Omental fat pad (tissue), 4 donors: ENCODE measurements at places on chromosomes 4 and X.

DNA sequence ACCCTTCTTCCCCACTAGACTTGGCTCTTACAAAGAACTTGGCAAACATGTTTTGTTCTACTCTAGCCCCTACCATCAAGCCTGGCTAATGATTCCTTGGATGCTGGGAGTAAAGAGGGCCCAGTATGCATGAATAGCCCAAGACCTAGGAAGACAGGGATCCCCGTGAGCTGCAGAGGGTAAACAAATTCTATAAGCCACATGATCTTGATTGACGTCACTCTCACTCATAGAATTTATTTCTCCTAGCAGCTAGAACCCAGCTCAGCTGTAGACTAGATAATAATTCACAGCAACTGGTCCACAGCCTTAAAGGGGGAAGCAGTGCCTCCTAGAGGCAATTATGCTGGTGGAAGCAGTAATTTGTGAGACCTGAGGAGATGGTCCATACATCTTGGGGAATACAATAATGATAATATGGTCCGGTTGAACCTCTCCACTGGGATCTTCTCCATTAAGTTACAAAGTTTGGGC is 16.1 kb upstream of the USO1 start:
- DNase-seq, result no peak

- no peak for DNase-seq
Measured at GRCh38 chr4:2320152-2320551, 58.2 kb upstream of the MXD4 start.

- no peak for DNase-seq
Measured at GRCh38 chr4:148060264-148061140, 328.6 kb downstream of the ARHGAP10 start.

- DNase-seq, result no peak
Measured at GRCh38 chr4:177841258-177841657, 399.0 kb upstream of the AGA start.

GRCh38 chrX:18677161-18677869 is 5.4 kb upstream of the RS1 start:
- DNase-seq, result no peak

DNA sequence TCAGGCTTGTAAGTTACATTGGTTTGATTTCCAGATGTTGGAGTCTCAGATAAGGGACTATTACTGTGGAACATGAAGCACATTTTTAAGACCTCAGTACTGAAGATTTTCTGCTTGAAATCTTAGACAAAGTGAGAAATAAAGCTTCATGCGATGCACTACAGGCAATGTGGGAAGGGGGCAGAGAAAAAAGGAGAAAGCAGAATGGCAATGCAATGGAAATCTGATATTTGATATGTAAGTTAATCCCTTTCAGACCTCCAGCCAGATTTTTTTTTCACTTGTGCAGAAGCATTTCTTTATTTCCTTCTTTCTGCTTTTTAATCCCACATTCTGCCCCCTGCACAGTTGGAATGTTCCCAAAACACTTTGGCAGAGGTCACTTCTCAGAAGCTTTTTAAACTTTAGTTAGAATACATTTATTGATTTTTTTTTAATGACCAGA is 174.3 kb downstream of the ADGRL3 start:
- DNase-seq, result no peak

DNA sequence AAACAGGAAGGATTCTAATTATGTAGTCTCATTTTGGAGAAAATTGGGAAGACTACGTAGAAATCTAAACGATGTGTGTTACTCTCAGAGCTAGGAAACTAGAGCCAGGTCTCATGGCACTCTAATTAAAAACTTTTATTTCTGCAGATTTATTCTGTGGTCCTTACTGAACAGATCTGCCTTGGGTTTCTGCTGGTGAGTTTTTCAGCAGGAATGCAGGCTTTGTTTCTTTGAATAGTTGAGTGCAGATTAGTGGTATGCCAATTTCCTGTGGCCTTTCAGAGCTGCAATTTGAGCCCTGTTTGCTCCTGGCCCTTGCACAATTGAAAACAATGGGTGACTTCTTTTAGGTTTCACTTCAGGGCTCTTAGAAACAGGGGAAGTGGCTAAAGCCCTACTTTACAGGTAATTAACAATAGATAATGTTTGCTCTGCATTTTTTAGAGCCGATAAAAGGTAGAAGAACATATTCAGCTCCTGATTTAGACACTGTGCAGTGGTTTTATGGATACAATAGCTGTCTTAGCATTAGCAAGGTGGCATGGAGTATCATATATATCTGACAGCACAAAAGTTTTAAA is 21.8 kb downstream of the SPRY1 start:
- no peak for DNase-seq
